T-helper 17 cell (primary cell): ENCODE measurements at places on chromosomes 4 and X.

DNA sequence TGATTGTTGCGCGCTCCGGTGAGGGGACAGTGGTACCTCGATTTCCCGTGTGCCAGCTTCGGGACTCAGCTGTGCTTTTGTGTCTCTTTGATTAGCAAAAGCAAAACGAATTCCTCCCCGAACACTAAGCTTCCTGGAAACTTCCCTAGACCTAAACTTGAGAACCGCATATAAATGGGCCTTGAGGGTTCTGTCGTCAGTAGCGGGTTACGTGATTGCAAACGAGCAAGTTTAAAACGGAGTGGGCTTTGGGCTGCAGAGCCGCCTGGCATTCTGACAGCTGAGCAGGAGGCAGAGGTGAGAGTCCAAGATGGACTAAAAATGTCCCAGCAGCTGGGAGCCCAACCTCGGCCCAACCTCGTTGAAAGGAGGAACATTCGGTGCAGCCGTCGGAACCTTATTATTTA, 1.2 kb upstream of the TAPT1 start:
- no peak for DNase-seq

DNA sequence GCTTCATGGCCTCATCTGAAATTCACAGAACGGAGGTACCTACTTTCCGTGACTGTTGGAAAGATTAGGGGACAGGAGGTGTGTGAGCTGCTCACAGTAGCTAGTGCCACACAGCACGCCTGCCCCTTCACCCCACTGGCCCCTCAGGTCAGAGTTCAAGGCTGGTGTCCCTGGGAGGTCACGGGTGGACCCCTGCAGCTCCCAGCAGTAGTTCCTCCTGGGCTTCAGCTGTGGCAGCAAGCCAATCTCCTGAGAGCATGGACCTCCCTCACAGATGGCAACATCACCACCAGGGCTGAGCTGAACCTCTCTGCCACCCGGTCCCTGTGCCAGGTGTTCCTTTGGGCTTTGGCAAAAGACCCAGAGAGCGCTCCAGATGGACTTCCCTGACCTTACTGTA, 1.8 kb downstream of the IDH3G start:
- DNase-seq: no peak

DNA sequence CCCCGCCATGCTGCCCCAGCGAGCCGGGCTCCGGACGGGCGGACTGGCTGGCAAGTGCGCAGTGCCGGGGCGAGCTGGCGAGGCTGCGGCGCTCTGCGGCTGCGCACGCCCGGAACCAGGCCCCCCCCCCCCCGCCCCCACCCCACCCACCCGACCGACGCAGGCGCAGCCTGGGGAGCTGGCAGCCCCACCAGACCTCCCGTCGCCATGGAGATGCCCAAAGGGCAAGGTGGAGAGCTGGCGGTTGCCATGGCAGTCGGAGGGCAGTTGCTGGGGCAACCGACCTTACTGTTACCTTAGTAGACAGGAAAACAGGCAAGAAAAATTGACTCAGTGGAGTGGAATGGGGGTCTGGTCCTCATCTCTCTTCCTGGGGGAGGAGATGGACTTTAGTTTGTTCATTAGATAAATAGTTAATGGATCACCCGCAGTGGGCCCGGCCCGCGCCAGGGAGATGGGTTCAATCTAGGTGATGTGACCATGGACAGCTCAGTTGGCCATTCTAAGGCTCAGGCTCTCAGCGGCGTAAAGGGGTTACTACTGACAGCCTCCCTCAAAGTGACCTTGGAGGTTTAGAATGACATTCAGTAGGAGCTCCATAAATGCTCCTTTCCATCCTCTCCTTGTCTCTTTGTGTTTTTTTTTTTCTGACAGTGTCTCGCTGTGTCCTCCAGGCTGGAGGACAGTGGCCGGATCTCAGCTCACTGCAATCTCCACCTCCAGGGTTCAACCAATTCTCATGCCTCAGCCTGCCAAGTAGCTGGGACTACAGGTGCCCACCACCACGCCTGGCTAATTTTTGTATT, at the start of gene PCSK1N:
TSS of gene PCSK1N (minus strand) at position 87 of the 806 bp plus-strand sequence. CDS start at position 9, 78 bp downstream.
- DNase-seq: peak; percentile 52

GRCh38 chrX:30572678-30573077, 4.9 kb downstream of the TASL start:
- no peak for DNase-seq

GRCh38 chrX:91414713-91415112, 19.9 kb upstream of the PABPC5 start:
- no peak for DNase-seq

GRCh38 chr4:111770514-111770913, 374.7 kb upstream of the FAM241A start:
- no peak for DNase-seq

GRCh38 chrX:140712413-140713173, 3.0 kb downstream of the LINC00632 start:
- peak; percentile 12 for DNase-seq

DNA sequence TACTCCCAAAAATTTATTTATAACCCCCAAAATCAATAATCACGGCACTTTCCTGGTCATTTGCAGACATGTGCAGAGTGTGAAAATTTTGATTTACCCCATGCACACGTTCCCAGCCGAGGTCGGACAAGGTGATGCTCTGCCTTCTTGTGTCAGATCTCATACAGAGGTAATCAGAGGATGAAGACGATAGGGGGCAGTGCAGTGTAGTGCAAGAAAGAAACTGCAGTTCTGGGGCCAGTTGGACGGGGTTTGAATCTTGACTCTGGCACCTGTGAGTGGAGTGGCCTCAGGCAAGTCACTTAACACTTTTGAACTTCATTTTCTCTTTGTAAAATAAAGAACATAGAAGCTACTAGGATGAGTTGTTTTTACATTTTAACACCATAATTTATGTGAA, 88.4 kb downstream of the FRMPD3 start:
- no peak for DNase-seq

DNA sequence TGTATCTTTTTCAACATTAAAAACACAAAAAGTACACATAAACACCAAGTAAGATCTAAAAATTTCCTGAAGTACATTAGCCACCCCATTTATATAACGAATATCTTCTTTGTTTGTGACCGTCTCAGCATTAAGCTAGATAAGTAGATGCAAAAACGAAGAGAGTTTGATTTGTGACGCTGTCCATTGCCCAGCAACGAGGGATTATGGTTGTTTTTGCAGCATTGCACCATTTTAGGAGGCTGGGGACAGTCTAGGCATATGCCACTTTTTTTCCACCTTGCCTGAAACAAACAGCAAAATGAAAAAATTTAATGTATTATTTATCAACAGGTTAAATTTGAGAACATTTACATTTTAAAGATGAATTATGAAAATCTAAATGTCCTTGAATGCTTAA, 12.0 kb upstream of the IGSF1 start:
- no peak for DNase-seq

- DNase-seq: no peak
Measured at GRCh38 chrX:82757614-82758013, 750.5 kb upstream of the POU3F4 start.

DNA sequence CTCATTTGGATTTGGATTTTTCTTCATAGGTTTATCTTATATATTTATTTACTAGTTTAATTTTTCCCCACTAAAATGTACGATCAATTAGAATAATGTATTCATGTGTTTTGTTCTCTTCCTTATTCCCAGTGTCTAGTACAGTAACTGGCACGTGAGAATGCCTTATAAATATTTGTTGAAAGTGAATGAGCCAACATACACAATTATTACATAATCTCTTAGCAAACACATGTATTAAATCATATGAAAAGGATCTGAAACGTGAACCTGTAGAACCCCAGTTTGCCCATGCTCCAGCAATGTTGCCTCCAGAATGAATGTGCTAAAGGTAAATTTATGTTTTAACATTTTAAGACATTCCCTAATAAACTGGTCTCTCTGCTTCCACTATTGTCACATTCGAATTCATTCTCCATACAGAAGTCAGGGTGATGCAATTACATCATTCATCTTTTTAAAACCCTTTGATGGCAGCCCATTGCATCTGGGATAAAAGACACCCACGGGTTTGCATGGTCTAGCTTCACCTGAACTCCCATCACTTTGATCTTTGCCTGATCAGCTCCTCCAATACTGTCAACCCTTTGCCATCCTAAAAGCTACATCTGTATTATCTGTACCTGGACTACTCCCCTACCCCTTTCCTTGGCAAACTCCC, 30.7 kb upstream of the AREG start:
- no peak for DNase-seq

DNA sequence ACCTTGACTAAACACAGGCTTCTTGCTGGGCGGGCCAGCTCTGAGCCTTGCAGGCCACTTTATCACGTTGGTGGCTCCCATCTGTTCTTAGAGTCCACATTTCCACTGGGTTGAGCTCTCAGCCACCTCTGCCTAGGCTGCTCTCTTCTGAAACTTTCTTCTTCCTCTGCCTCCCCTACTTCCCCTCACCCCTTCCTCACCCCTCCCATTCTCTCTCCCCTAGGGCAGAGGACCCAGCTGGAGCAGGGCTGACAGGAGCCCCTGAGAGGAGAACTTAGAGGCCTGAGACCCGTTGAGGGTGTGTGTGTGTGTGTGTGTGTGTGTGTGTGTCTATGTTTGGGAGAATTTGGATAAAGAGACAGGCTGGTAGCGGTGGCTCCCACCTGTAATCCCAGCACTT, 19.9 kb upstream of the TMSB4X start:
- DNase-seq: no peak

- DNase-seq: no peak
Measured at GRCh38 chr4:7770224-7771050, 169.2 kb downstream of the AFAP1 start.

GRCh38 chr4:168713253-168713652, 216.4 kb downstream of the PALLD start:
- no peak for DNase-seq

GRCh38 chr4:74948236-74948635, 15.3 kb downstream of the PARM1 start:
- DNase-seq: no peak

- DNase-seq: no peak
Measured at GRCh38 chrX:2965965-2966364, 36.8 kb upstream of the ARSD start.

DNA sequence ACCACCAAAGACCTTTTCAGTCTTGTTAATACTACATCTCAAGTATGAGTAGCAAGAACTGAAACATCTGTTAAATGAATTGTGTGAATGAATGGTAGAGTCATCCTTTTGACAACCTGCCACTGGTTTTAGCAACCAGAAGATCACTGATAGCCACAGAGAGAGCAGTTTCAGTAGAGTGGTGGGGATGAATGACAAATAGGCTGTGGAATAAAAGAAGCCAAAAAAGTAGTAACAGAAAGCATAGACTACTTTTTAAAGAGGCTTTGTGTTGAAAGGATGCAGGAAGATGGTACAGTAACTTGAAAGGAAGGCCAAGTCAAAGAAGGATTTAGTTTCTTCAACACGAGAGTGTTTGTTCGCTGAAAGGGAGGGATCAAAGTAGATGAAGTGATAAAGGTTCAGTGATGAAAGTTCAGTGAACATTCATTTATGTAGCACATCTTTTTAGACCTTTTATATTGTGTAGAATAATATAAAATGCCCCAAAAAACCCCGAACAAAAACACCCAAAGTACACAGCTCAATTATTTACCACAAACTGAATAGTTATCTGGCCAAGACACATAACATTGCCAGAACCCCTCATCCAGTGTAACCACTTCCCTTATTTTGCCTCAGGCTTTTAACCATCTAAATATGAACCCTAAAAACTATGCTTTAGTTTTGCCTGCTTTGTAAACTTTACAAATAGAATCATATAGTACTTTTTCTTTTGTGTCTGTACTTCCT, 40.1 kb upstream of the EIF1AX start:
- DNase-seq: no peak
